ENCODE measurements at places on chromosomes 11 and 22.

- DNase-seq: no peak
These were observed 637 bp upstream of the ZBTB16 start for GRCh38 chr11:114058871-114059277.

- peak; percentile 70 for DNase-seq
These were observed 14.4 kb downstream of the PRSS23 start for GRCh38 chr11:86814775-86815174.

GRCh38 chr22:27459999-27460398 lies 341.6 kb downstream of the MN1 start:
- no peak for DNase-seq

DNA sequence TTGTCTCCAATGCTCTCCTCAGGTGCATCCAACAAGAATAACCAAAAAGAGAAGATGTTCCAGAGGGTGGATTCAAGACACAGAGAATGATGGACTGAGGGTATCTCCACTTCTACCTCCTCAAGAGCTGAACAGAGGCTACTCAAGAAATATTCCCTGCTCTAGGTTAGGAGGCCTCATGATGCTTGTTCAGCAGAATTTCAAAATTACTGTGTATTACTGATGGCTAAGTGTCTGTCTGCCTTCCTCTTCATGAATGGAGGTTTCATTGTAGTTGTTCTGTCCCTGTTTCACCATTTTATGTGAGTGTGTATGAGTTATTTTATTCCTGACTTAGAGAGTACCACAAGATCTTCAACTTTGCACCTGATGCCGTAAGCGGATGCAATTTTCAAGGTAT lies 76.8 kb downstream of the JRKL start:
- no peak for DNase-seq

DNA sequence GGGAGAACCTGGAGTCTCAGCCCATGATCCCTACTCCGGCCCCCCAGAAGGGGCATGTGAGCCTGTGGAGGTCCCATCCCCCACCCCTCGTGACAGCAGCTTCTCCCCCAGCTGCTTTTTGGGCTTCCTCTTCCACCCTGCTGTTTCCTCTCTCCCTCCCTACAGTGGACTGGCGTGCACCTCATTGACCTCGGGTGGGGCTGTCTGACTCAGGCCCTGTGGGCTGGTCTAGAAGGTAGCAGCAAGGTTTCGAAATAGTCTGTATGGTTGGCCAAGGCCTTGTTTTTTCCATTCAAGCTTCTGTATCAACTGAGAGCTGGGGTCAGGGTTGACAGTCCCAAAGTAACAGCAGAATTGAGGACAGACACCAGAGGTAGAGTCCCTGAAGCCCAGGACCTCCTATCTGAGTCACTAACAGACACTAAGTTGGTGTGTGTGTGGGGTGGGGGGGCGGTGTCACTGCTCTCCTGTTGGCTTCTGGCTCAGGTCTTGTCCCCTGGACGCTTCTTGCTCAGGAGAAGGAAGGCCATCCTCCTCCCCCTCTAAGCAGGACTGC lies 7.7 kb downstream of the SLC37A2 start:
- peak; percentile 83 for DNase-seq

- no peak for DNase-seq
These were observed 11.9 kb downstream of the SNRPD3 start for GRCh38 chr22:24567668-24568067.

DNA sequence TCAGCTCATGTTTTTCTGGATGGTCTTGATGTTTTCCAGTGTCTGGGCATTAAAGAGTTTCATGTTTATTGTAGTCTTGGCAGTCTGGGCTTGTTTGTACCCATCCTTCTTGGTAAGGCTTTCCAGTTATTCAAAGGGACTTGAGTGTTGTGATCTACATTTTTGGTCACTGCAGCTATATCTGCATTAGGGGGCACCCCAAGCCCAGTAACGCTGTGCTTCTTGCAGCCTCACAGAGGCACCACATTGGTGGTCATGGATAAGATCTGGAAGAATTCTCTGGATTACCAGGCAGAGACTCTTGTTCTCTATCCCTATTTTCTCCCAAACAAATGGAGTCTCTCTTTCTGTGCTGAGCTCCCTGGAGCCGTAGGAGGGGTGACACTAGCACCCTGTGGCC lies 451.5 kb upstream of the FAT3 start:
- no peak for DNase-seq

DNA sequence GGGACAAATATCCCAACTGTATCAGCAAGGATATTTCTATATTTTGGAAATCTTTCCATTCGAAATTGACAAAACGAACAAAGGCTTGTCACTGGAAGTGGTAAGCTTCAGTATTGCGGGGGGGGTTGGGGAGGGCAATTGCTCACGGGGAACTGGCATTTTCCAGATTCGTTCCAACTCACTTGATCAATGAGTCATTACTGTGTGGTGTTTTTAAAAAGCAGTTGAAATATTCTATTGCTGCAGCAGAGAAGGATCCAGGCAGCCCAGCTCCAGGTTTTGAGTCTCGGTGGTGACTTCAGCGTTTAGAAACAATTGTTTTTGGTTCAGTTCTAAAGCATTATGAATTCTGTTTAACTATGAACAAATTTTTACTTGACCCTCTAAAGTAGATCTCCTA lies 33.8 kb upstream of the FBLN1 start:
- peak; percentile 53 for DNase-seq

GRCh38 chr11:34773826-34774225 lies 142.4 kb downstream of the APIP start:
- DNase-seq: no peak

GRCh38 chr22:26466196-26466595 lies 17.4 kb downstream of the HPS4 start:
- no peak for DNase-seq

DNA sequence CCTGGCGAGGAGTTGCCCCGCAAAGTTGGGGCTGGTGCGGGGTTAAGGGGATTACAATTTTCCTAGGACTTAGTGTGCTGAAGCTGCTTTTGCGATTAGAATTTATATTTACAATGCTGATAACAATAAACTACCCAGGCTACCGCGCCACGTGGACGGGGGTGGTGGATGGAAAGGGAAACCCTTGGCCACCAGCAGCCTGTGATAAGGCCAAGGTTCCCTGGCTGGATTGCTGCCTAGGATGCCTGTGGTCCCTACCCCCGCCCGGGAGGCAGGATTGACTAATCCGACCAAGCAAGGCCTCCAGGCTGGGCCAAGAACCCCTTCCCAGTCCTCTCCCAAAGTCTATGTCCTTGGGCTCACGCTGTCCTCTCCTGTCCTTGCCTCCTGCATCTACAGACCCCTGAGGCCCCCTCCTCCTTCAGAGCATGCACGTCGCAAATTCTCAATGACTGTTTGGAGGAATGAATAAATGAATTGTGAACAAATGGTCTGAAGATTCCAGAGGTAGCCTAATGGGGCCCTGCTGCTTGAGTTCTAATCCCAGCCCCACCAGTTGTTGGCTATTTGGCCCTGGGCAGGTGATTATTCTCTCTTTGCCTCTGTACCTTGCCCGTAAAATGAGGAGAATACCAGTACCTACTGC lies 7.6 kb upstream of the CHKA start:
- DNase-seq: peak; percentile 26

DNA sequence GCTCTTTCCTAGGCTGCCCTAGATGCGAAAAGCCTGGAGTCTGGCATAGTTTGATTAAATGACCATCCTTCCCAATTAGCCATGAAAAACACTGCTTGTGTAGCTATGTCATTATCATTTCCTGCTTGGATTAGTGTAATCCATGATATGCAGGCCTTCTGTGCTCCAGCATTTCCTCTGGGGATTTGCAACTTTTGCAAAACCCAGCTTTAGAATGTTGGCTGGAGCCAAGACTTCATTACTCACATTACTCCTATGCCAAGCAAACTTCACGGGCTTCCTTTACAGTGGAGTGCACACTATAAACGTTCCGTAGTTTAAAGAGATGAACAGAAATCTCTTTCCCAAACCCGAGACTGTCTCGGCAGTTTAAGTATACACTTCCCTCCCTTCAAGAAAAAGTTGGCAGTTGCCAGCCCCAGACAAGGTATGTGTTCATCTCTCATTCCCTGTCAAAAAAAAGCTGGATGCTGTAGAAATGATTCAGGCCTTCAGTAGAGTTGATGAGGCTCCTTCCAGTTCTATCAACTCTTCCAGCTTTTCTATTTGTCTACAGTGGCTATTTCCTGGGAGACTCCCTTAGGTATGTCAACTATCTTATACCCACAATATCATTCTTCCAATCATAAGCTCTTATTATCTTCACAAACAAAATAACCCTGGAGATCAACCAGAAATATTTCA lies 180.0 kb downstream of the MAML2 start:
- DNase-seq: peak; percentile 80

- DNase-seq: no peak
These were observed 27.9 kb upstream of the RIC3 start for GRCh38 chr11:8196749-8197148.

DNA sequence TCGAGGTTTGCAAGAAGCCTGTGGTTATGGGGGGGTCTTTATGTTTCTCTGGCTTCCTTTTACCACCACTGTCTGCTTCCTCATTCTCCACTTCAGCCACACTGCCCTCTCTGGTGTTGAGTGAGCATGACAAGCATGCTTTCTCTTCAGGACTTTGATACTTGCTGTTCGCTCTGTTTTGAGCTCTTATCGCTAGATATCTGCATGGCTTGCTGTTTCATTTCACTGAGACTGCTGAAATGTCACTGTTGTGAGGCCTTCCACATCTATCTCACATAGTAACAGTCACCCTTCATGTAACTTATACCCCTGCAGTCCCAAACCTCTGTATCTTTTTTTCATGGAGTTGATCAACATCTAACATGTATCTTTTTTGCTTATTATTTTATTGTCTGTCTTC lies 59.8 kb downstream of the TMEM135 start:
- DNase-seq: peak; percentile 54

- no peak for DNase-seq
These were observed 73.6 kb upstream of the GRK3 start for GRCh38 chr22:25490896-25491295.

DNA sequence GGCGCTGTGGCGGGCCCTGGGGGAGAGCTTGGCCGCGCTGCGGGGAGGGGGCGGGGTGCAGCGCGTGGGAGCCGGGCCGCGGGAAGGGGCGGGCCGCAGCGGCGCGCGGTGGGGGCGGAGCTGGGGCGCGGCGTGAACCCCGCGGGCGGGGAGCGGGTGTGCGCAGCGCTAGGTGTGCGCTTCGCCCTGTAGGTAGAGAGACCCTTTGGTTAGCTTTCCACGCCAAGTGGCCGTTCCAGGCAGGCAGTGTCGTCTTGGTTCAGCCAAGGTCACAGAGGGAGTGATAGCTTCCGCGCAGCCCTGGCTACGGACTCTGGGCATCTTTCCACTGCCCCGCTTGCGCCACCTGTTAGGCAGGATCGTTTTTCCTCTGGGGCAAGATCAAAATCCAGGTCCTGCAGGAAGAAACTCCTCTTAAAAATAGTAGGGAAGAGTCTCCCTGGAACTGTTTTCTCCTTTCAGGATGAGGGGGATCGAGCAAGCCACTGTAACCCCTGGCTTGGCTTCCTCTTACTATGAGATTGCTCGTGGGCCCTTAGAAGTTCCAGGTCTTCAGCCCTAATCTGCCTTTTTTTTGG lies 434 bp downstream of the BANF1 start:
- no peak for DNase-seq

GRCh38 chr11:811446-812245 lies 1.9 kb downstream of the RPLP2 start:
- peak; percentile 33 for DNase-seq

DNA sequence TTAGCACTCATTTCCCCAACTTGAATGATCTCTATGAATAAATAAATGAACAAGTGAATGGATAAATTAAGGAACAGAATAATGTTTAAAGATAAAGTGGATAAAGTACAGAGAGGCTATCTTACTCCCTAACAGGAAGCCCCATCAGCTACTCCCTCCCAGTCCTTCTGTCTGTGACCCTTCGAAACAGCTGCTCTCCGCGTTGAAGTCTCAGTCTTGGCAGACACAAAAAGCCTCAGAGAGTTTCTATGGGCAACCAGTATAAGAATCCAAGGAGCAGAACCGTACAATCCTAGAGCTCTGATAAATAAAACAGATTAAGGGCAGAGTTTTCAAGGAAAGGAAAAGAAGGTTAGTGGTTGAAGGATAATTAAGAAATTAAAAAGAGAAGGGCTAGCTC lies 35.0 kb downstream of the GUCY1A2 start:
- no peak for DNase-seq

DNA sequence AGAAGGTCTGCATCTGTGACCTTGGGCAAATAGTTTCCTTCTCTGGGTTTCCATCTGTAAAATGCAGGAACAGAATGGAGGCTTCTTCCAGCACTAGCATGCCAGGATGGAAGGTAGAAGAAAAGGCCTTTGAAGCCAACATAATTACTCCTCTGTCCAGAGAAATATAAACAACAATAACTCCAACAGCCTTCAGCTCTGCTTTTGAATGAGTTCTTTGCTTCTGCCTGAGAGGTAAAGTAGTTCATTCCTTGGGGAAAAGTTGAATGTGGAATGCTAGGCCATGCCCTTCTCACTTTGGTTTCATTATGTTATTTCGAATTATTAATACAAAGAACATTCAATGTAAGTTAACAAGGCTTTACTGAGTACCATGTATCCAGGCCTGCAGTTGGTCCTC lies 61.2 kb upstream of the BLID start:
- DNase-seq: no peak

- peak; percentile 50 for DNase-seq
These were observed 32.2 kb upstream of the AQP11 start for GRCh38 chr11:77557553-77557952.

DNA sequence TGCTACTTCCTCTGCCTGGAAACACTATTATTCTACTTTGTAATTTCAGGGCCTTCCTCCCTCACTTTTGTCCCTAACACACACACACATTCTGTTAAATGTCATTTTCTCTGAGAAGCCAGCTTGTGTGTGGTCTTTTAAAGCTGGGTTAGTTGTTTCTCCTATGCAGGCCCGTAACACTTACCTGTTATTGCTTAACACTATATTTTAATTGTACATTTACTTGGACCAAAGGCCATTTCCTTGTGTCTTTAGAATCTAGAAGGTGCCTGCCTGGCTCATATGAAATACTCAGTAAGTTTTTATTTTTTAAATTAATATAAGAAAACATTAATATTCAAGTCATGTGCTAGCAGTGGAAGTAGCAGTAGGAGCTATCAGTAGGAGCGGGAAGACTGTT lies 30.6 kb downstream of the FAR1 start:
- no peak for DNase-seq
